ENCODE measurements at places on chromosomes 12 and 14.

DNA sequence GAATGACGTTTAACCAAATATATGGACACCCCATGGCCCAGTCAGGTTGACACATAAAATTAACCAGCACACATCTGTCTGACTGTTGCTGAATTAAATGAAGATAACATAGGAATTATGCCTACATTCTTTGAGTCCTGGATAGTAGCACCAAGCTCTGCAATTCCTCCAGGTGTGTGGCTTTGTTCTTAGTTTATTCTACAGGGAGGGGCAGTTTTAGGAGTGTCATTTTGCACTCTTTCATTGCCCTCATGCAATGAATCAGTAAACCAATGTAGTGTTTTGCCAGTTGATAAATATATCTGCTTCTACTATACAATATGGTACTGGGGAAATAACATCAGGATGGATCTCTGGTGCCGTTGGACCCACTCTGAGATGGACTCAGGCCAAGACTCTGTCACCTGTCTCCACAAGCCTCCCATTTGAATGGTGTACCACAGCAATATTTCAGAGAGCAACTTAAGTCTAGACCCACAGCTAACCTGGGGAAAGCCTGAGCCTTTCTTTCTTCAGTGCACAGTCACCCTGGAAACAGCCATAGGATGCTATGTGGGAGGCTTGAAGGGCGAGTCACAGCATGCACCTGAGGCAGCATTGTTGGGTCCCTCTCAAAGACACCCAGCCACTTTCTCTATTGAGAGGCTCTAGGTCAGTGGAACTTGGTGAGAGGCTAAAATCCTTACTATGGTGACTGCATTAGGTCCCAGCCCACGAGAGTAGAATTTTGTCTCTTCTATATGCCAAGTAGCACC lies 73.2 kb downstream of the ANO4 start:
- DNase-seq = no peak

DNA sequence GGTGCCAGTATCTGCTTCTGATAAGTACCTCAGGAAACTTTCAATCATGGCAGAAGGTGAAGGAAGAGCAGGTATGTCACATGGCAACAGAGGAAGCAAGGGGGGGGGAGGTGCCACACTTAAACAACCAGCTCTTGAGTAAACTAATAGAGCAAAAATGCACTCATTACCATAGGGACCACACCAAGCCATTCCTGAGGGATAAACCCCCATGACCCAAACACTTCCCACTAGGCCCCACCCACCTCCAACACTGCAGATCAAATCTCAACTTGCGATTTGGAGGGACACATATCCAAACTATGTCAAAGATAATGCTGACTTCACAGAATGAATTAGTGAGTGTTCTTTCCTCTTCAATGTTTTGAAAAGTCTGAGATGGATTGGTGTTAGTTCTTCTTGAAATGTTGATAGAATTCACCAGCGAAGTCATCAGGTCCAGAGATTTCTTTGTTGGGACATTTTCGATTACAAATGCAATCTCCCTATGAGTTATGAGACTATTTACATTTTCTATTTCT lies 16.6 kb downstream of the TFCP2 start:
- no peak for DNase-seq

DNA sequence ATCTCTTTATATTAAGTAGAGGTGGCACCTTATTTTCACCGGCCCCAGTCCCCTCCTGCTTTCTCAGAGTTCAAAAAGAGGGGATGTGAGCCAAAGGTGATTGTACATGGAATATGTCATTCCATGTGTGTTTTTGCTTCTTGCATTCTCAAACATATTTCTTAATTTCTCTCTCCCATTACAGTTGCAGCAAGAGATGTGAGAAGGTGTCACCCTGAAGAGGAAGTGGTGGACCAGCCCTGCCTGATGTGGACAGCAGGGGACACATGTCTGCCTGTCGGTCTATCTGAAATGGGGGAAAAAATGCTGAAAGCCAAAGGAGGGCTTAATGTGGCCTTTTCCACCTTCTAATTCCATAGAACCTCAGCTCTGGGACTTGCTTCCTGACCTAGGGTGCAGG lies 1.9 kb upstream of the FOXN3 start:
- DNase-seq = no peak

DNA sequence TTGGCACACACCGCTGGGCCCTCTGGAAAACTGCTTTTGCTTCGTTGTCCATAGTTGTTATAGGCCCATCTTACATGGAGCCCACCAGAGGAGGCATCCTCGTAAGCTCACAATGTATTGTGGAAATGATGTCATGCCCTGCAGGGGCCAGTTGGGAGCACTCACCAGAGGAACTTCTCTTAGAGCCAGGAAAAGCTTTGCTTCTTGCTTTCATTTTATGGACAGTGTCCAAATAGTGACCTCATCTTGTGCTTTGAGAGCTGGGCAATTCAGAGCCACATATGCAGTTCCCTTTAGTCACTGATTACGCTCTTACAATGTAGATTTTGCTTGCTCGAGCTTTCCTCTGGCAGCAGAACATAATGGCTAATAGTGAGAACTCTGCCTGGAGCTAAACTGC lies 275.6 kb downstream of the AACS start:
- no peak for DNase-seq

GRCh38 chr14:78292003-78292402 lies 121.8 kb downstream of the NRXN3 start:
- no peak for DNase-seq

Data from NCI-H1436 treated with DMSO at 0.1 percent for 48 hours (cell line).